Activated CD4-positive, CD25-positive, alpha-beta regulatory T cell treated with anti-CD3 and anti-CD28 coated beads, Interleukin-2, amount 50 U/mL, for 72 hours (primary cell): ENCODE measurements at places on chromosomes 13 and 19.
A peak's percentile ranks its signal among the peaks of the same experiment; 100 is the strongest.

- no peak for DNase-seq
Measured at GRCh38 chr19:10648360-10648759, 5.8 kb upstream of the ILF3 start.

DNA sequence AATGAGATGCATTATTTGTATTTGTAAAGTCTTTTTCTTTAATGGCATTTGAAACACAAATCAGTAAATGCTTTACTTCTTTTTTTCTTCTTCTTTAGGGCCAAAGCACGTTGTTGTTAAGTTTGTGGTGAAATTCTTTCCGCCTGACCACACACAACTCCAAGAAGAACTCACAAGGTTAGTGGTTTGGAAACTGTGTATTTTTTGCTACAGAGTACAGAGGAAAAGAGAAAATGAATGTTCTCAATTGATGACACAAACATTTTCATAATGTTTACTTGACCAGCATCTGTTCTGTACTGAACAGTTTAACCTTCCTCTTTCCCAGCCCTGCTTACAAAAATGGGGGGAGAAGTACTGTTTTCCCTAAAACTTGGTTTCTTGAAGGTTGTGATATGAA is 190.9 kb upstream of the RNF113B start:
- no peak for DNase-seq

- no peak for DNase-seq
Measured at GRCh38 chr19:44602081-44602480, 11.3 kb upstream of the IGSF23 start.

- no peak for DNase-seq
Measured at GRCh38 chr13:108212886-108213285, 2.5 kb downstream of the LIG4 start.

- DNase-seq: no peak
Measured at GRCh38 chr13:48210178-48210577, 22.8 kb upstream of the ITM2B start.

GRCh38 chr13:42929886-42930535 is 62.0 kb downstream of the EPSTI1 start:
- no peak for DNase-seq

DNA sequence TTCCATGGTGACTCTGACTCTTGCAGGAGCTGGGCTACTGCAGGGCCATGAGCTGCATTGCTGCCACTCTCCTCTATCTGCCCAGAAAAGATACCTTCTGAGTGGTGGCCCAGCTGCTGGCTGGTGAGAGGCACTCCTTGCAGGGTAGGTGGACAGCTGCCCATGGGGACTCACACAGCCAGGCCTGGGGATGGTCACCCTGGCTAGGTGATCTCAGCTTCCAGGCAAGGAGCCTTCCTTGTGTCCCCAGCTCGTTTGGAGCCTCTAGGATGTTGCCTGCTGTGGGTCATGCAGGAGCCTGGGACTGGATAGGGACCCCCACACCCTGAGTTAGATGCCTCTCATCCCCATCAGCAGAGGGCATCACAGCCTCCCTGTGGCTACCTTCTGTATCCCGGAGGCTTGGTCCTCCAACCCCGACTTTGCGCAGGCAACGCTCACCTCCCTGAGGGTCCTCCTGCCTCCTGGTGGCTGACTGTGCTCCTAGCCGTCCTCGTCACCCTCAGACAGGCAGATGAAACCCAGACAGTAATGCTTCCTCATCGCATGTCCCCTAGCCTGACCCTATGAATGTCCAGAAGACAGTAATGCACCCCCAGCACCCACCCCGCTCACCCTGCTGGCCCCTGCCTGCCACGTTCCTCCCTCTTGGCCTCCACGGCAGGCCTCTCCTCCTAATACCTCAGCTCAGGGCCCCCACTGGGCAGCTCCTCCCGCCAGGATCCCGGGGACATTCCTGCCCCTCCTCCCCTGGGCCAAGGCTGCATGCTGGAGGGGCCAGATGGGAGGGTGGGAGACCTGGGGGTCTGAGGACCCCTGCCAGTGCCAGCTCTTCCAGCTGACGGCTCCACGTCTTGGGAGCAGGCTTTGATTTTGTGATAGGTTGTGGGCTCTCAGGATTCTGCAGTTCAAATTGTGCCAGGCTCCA is 13.6 kb upstream of the ZNF14 start:
- DNase-seq: no peak

GRCh38 chr19:44164327-44164672 is 600 bp upstream of the ZNF226 start:
- no peak for DNase-seq

DNA sequence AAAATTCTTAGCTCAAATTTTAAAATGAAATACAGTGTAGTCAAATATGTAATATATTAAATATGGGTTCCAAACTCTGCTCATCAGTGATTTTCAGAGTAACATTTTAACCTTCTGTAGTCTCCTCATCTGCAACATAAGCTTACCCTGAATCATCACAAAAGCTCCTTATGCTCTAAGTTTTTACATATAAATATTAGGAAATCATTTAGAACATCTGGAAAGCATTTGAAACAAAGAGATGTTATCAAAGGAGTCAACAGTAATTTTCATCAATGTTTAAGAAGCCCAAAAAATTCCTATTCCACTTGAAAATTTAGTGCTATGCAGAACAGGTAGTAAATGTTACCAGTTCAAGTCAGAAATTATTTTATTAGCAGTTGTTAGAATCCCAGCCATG is 224.7 kb downstream of the DCT start:
- DNase-seq: no peak

GRCh38 chr13:80871481-80871880 is 530.6 kb upstream of the SPRY2 start:
- no peak for DNase-seq

DNA sequence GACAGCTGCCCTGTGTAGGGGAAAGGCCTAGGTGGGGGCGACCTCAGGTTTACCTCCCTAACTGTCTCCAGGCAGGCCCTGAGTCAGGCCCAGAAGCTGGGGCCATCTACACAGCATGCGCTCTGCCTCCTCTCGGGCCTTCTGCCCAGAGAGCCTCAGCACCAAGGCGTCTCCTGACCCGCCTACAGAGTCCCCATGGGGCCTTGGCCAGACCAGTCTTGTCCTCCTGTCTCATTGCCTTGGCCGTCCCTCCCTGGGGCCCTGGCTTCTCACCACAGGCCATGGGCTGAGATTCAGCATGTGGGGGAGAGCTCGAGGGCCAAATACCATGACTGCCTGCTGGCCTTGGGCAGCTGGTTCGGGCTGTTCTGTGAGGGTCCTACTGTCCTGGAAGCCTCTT is 59.0 kb downstream of the SMARCA4 start:
- DNase-seq: no peak

GRCh38 chr13:50589139-50589538 is 254.4 kb downstream of the DLEU7 start:
- DNase-seq: no peak

DNA sequence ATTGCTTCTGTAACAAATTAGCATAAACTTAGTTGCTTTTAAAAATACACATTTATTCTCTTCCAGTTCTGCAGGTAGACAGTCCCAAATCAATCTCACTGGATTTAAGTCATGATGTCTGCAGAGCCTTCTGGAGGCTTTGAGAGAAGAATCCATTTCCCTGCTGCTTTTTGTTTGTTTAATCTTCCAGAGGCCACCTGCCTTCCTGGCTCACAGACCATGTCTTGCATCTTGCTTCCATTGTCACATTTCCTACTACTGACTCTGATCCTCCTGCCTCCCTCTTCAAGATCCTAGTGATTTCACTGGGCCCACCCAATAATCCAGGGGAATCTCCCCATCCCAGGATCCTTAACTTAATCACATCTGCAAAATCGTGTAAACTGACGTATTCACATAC is 473.3 kb downstream of the ITGBL1 start:
- DNase-seq: no peak

GRCh38 chr13:44220948-44221347 is 152.7 kb upstream of the SERP2 start:
- DNase-seq: no peak

DNA sequence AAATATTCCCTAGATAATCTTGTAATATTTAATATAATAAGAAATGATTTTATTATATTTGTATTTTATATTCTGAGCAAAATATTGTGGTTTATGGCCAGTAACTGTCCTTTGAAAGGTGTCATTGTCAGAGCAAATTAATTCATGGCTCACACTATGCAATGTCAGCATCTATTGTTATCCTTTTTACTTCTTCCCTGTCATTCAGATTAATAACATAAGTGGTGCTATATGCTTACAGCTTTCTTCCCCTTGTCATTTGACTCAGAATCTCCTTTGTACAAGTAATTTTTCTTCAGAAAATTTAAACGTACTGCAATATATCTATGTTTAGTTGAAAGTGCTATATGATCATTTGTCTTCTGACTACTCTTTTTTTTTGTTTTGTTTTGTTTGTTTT is 1738.2 kb upstream of the MIR17HG start:
- no peak for DNase-seq

DNA sequence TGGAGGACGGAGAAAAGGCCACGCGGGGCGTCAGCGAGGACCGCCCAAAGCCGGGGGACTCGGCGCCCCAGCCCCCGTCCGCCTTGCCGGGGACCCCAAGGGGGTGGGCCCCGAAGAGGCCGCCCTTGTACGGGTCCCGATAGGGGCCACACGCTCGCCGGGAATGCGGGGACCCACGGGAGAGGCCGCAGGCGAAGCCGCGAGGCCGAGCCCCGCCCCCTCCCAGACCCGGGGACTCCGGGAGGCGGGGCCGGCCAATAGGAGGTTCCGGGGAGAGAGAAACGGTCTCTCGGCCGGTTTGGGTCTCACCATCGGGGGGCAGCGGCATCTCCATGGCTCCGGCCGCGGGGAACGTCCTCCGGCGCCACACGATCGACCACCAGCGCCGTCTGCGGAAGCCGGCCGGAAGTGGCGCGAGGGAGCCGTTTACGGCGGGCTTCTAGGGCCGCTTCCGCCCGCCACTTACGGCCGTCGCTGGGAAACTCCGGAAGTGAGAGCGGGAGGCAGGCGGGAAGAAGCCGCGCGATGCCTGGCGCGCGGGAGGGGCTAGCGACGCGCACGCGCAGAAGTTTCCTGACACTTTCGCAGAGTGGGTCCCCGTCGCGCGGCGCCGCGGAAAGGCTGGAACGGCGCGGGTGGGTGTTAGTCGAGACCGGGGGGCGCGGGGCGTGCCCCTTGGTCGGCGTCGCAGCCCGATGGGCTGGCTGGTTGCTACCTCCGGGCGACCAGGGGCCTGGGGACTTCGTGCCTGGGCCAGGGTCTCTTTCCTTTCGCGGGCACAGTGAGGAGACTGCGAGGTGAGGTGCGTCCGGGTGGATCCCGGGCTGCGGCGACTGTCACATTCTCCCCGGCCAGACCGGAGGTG is at the start of gene CHERP:
Gene CHERP (minus strand): TSS at position 393 of the 865 bp plus-strand sequence. CDS start 59 bp downstream, at position 334.
- DNase-seq: peak; percentile 95

DNA sequence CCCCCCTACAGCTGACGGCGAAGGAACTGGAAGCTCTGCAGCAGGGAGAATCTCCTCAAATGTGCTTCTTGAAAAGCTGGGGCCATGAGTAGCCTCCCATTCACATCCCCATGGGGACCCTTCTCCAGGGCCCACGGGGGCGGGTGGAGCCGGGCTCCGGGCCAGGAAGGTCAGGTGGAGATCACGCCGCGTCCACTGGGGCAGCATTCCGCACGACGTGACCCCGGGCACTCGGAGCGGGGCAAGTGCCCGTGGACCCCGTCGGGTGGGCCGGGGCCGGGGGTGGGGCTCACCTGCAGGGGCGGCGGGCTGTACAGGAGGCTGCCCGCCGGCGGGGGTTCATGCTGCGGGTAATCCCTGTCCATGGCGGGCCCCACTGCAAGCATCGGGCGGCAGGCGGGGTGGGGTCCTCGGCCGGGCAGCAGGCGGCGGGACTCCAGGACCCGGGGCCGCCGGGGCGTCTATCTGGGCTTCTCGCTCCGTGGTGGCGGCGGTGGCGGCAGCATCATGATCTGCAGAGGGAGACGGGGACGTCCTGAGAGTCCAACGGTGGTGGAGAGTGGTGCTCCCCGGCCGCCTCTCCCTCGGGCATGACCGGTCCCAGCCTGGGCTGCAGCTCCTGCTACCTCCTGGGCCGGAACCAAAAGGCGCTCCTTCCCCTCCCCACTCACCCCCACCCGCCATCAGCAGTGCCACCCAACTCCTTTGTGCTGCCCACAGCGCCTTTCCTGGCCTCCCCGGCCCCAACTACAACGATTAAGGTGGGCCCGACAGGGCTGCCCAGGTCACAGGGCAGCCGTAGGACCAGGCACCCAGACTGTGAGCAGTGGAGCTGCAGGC is 20.0 kb downstream of the SBNO2 start:
- no peak for DNase-seq

- DNase-seq: no peak
Measured at GRCh38 chr19:44939668-44940067, 2.4 kb upstream of the APOC4 start.

- DNase-seq: no peak
Measured at GRCh38 chr19:7869910-7870511, 4.2 kb downstream of the PRR36 start.

DNA sequence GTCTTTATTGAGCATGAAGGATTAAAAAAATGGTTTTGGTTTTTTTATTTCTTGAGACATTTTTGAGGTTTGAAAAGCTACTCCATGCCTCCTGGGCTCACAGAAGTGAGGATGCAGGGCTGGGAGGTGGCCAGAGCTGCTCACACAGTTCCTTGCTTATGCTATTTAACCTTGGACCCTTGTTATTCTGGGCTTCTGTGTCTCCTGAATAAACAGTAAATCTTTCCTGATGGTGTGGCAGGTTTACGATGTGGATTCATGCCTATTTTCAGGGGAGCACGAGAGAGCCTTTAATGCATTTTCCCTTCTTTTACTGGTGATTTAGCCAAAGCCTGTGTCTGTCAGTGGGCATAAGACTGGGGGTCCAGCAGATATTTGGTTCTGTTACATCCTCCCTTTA is 34.3 kb upstream of the PCDH8 start:
- no peak for DNase-seq

DNA sequence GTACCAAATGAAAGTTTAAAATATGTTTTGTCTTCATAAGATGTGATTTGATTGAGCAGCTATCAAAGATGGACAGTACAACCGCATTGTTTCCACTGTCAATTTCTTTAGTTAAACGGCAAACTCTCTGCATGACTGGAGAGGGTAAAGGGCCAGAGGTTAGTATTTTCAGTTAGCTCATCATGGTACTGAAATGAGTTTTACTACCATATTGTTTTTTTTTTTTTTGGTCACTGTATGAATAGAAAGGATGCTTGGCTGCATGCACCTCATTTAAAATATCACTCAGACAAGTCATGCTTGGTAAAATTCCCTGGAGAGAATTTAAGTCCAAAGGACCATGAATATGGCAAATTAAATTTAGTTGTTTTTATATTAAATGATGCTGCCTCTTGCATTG is 942.1 kb upstream of the SPRY2 start:
- DNase-seq: no peak

GRCh38 chr19:35318679-35319448 is 10.1 kb upstream of the CD22 start:
- no peak for DNase-seq

DNA sequence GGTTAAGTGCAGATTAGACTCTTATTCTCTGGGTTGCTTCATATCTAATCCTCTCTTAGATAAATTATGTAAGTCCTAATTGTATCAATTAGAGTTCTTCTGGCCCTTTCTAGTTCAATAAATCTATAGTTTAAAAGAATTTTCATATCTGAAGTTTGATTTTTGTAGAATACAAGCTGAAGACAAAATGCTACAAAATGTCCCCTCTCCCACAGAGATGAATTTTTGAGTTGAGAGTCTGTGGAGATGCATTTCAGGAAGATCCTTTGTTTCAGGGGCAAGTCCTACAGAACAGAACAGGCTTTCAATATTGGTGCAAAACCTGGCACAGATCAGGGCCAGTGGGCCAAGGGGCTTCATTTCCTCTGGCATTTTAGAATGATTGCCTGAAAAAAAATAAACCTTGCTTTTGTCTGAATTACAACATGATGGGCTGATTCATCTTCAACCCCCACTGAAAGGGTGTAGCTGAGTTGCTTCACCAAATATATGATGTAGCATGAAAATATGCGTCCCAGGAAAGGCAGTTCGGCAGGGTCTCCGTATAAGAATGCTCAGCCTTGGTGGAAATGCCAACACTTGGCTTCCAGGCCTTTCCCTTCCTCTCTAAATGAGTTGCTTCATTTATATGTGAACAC is 6.4 kb upstream of the IPO5 start:
- DNase-seq: no peak
